Renal pelvis (tissue), 12 donors: ENCODE measurements at places on chromosomes 1 and 21. TPM values are rescaled to one million over a fixed set of nuclear protein-coding genes. Genes with fewer than 3 reads are reported as not detected.

The KCNN3 gene
- polyA plus RNA-seq = 2.3 TPM

GRCh38 chr1:226496453-226497015, 52.0 kb upstream of the STUM start:
- DNase-seq = no peak

The FOXD3 gene
- polyA plus RNA-seq = 0.12 TPM

GRCh38 chr1:96973605-96974004, 252.0 kb downstream of the PTBP2 start:
- no peak for DNase-seq

The BEST4 gene
- polyA plus RNA-seq = 1.3 TPM
